IPS-NIHi11 (cell line): ENCODE measurements at places on chromosomes 3 and 15.
A peak's percentile ranks its signal among the peaks of the same experiment; 100 is the strongest.

GRCh38 chr3:110664148-110664547 lies 407.5 kb upstream of the NECTIN3 start:
- DNase-seq: no peak

- DNase-seq: no peak
Measured at GRCh38 chr3:108412121-108412750, 98.2 kb downstream of the MYH15 start.

DNA sequence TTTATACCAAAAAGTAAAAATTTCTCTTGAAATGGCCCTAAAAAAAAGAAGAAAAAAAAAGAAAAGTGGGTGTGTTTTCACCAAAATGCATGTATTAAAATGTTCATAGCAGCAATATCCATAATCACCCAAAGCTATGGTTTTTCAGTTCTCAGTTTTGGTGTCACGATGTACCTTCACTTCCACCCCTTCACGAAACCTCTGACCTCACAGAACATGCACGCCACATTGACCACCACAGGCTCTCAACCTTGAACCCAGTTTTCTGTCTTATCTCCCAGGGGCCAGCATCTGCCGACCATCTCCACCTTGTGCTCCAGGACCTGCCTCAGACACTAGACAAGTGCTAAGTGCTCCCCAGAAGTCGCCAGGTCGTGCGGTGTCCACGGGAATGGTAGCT lies 30.4 kb downstream of the COLQ start:
- no peak for DNase-seq

- DNase-seq: no peak
Measured at GRCh38 chr3:162777118-162777517, 1280.5 kb downstream of the OTOL1 start.

DNA sequence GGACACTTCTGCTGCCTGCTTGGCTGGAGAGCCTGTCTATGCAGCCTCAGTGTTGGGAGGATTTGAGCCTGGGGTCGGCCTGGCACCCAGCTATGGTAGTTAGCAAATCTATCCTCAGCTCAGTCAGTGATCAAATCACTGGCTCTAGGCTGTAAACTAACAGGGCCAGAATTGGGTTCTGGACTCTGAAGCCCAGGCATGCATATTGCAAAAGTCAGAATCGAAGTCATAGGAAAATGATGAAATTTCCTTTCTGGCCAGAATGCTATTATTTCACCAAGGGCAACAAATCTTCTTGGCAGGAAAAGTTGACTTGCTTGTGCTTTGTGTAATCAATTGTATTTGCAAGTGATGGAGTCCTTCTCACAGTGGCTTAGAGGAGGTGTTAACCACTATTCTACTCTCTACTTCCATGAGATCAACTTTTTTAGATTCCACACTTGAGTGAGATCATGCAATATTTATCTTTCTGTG lies 482.6 kb upstream of the TPRG1 start:
- no peak for DNase-seq

- no peak for DNase-seq
Measured at GRCh38 chr3:94061297-94061696, 1.4 kb downstream of the DHFR2 start.

DNA sequence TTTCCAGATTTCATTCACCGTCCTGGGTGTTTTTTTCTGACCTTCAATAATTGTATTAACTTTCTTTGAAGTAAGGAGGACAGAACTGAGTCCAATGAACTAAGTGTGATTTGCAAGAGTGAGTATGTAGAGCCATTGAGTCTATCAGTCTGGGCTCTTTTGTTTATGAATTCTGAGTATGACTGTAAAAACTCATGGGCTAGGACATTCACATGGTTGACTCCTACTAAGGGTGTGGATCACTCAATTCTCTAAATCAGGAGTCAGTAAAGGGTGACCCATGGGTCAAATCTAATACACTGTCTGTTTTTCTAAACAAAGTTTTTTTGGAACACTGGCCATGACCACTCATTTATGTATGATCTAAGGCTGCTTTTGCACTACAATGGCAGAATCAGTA lies 269.0 kb downstream of the ZNF385D start:
- DNase-seq: no peak

DNA sequence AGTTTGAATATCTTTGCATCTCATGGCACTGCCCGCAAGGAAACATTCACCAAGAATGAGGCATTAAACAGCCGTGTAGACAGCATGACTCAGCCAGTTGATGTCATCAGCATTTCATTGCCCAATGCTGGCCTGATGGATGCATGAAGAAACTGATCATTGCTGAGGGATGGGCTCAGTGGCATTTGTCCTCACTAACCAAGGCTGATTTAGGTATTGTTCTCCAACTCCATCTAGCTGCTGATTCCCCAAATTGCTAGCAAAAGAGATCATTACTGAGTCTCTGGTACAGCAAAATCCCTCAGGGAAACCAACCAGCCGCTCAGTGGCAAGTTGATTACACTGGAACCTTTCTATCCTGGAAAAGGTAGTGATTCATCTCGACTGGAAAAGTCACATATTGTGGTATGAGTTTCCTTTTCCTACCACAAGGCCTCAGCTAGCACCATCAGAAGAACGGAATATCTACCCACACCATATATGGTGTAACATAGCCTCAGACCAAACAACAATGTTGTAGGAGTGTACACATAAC lies 186.5 kb upstream of the GAP43 start:
- peak; percentile 26 for DNase-seq

DNA sequence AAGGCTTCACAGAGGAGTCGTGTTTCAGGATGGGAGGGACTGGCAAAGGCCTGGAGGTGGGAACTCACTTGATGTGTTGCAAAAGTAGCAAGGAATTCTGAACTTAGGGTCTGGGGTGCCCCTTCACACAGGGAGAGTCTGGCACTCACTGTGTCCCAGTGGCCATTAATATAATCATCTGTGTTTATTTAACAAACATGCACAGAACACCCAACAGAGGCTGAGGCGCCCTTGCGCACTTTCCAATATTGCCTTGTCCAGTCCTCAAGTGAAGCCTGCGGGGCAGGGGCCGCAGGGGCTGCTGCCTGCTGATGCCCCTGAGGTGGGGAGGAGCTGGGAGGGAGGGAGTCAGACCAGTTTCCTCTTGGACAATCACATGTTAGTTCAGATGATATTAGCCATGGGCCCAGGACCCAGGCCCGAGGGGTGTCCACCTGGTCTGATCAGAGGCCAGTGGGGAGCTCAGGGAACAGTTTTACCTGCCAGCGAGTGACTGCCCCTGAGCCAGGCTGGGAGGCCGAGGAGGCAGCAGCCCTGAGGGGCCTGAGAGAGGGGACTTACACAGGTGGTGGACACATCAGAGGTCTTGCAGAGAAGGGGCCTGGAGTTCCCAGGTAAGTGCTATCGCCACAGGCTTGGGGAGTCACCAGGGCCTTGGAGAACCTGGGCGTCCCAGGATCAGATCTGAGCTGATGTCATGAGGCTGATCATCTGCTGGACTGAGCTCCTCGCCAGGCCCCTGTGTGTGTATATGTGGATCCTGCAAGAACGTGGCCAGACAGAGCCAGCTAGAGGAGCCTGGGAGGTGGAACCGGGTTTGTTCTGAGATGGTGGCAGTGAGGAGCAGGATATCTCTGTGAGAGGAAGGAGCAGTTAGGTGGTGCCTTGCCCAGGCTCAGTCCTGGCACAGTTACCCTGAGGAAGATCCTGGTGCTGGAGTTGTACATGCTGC lies 13.8 kb upstream of the TXNRD3 start:
- no peak for DNase-seq

GRCh38 chr3:197888511-197888910 lies 61.5 kb upstream of the RPL35A start:
- no peak for DNase-seq

- DNase-seq: no peak
Measured at GRCh38 chr15:49441816-49442215, 18.8 kb downstream of the FGF7 start.

DNA sequence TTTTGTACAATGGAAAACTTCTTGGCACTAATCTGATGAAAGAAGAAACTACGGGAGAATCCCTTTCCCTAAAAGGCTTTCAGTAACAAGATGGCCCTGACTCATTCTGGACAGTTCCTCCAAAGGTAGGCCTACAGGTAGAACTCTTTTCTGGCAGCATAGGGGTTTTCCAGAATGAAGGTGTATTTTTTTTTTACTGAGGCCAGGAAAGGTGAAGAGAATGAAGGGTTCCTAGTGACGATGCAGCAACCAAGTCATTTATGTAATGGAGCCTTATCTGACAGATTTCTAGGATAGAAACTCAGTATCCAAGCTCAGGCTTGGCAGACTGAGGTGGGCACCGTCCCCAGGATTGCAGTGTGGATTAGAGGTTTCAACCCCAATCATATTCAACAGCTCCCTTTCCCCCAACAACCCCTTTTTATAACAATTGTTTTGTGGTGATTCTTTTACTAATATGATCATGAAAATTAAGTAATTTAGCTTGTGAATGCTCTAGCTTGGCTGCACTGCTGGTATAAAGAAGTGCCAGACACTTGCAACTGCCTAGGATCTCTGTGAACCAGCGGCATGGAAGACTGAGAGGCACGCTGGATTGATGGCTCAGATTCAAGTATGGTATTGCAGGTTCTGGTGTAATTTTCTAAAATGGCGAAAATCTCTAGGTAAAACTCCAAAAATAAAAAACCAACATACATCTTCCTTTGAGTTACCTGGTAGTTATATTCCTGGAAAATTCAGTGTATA lies 8.7 kb upstream of the TRIM69 start:
- DNase-seq: no peak

- no peak for DNase-seq
Measured at GRCh38 chr3:131348911-131349310, 32.7 kb upstream of the NUDT16 start.

GRCh38 chr3:127677541-127678314 lies 5.0 kb downstream of the ABTB1 start:
- DNase-seq: no peak

DNA sequence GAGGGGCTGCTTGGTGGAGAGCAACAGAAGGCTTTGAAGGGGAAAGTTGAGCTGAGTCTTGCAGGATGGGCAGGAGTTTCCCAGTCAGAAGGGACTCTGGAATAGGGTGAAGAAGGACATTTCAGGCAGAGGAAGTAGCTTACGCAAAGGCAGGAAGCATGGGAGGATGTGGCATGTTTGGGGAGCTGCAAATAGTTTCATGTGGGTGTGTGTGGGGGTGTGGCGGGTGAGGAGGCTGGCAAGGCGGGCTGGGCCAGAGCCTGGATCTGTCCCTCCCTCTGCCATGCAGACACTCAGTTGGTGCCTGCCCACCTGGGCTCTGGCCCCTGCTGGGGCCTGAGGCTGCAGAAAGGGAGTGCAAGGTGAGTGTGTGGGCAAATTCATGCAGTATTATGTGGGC lies 10.4 kb downstream of the TEX264 start:
- no peak for DNase-seq

- no peak for DNase-seq
Measured at GRCh38 chr15:51669381-51669780, 11.9 kb upstream of the SCG3 start.

DNA sequence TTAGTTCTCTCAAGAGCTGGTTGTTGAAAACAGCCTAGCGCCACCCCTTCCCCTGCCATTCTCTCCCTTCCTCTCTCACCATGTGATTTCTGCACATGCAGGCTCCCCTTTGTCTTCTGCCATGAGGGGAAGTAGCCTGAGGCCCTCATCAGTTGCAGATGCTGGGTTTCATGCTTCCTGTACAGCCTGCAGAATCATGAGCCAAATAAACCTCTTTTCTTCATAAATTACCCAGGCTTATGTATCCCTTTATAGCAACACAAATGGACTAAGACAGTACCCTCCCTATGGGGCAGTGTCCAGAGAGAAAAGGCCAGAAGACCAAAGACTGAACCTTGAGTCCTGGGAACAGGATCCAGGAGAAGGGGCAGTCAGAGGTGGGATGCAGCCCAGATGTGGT lies 54.7 kb downstream of the CLEC3B start:
- no peak for DNase-seq

DNA sequence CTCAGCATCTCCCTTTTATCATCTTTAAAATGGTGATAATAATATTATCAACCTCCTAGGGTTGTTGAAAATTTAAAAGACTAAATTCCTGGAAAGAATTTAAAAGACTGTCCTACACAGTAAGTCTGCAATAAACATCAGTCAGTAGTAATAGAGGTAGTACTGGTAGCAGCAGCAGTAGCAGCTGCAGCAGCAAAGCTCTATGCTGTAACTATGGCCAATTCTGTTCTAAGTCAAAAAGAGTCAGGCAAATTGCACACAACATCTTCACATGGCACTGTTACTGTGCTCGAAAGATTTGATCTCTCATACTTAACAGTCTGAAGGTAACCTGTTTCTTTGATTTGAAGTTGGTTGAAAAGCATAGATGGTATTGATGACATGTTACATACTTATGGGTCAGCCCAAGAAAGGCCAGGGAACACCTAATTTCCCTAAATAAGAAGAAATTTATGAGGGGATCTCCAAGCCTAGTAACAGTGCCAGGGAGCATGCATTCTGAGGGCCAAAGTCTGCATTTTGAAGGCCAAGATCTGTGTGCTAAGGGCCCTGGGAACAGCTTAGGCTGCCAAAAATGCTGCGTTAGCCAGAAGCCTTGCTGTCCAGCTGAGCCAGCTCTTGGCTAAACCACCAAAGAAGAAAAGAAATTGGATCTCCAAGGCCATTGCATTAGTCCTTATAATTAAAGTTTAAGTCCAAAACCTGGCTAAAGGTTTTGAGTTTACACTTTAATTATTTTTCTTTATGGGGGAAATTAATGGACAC lies 68.2 kb downstream of the SIDT1 start:
- DNase-seq: no peak

DNA sequence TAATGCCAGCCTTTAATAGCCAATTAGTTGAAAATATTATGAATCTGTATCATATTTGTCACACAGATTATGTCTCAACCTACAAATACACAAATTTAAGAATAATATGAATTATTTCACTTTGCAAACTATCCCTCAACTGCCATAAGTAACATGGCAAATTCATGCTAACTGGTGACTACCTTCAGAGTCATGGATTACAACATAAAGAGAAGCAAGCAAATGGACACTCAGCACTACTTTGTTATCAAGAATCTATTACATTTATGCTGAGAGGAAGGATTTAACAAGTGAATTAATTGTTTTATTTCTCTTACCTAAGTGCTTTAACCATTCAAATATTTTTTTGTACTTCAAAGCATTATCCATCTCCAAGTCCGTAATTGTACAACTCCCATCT lies 103.1 kb upstream of the BCL6 start:
- DNase-seq: no peak

DNA sequence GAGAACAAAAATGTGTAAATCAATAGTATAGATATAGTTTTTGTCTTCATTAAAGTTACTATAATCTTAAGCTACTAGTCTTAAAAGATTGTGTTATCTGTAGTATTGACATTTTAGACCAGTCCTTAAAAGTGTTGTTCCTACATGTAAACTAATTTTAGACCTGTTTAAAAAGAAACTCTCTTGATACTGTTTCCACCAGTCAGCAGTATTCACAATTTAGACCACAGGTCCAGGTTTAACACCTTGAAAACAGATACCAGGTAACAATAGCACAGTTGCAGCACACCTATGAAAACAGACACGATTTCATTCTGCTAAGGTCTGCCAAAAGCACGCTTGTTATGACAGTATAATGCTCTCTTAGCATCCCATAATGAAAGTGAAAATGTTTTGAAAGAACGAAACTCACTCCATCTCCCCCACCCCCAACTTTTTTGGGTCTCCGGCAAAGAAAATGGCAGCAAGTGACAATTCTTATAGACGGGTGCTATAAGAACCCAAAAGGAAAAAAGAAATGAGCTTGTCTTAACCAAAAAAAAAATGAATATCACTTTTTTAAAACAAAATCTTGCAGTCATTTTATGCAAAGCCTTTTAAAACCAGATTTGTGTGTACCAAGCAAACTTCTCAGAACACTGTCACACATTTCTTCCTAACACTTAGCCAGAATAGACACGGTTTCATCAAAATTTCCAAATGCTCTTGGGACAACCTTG lies 1.6 kb downstream of the EIF4E3 start:
- no peak for DNase-seq

- no peak for DNase-seq
Measured at GRCh38 chr15:81111018-81111417, 23.1 kb upstream of the CFAP161 start.

GRCh38 chr3:45435961-45436360 lies 47.6 kb downstream of the LARS2 start:
- no peak for DNase-seq
